Upper lobe of right lung (tissue), 1 donor: ENCODE measurements at places on chromosomes 5 and 9.

- no peak for DNase-seq
Observed at GRCh38 chr5:128770907-128771306, 194.4 kb upstream of the SLC27A6 start.

DNA sequence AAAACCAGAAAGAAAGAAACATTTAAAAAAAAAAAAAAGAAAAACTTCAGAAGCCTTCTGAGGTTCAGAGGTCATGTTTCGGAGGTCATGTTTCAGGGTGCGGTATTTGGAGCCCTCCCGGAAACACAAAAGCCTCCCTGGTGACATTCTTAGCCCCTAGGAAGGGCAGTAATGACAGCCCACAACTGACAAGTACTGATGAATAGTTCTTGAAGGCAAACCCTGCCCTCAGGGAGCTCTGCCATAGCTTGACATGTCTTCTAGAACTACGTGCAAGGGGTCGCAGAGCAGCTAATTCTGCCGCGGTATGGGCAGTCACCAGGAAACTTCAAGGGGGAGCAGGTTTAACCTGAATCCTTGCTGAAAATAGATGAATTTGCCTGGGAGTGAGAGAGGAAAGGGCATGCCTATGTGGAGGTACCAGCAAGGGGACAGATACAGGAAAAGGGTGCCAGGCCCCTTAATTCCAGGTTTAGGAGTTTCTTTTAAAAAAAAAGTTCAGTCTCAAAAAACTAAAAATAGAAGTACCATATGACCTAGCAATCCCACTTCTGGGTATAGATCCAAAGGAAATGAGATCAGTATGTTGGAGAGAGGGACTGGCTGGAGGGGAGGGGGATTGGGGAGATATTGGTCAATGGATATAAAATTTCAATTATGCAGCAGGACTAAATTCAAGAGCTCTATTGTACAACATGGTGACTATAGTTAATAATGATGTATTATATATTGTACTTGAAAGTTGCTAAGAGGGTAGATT, 98.4 kb downstream of the C9orf152 start:
- DNase-seq, result no peak

DNA sequence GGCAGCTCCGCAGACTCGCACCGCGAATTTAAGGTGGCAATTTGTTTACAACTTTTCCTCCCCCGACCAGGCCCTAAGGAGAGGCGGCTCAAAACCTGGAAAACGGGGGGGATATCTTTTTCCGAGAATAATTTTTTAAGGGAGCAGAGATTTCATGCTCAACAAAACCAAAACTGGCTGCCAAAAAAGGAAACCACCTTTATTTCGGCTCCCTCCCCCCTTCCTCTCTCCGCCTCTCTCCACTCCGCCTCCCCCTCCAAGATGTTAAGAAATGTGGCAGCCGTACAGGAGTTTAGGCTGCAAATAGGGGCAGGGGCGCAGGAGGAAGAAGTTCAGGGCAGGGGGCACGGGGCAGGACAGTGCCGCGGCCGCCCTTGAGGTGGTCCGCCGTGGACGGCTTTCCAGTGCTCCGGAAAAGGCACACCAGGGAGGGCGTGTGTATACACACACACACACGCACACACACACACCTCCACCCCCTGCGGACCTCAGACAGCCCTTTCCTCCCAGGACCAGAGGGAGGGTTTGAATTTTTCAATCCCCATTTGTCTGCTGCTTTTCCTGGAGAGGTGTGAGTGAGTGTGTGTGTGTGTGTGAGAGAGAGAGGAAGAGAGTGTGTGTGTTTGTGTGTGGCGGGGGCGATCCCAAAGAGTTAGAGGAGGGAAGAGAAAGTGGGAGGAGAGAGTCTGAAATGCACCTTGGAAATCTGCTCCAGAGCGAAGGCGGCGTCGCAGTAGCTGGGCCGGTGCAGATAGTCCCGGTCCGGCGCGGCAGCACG, 9.1 kb downstream of the PTCH1 start:
- peak; percentile 74 for DNase-seq

DNA sequence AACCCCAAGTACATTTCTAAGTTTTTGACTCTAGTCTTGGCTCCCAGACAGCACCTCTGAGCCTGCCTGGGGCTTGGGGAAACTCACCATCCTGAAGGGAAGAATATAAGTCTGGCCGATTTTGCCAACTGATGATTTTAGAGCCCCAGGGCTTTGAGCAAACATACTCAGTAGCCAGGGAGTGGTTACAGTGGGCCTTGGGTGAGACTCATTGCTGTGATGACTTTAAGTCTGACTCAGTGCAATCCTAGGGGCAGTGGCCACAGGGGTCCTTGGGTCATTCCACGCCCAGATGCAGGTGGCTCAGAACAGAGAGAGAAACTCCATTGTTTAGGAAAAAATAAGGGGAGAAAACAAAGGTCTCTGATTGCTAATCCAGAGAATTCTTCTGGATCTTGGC, 312.0 kb upstream of the EDIL3 start:
- no peak for DNase-seq

GRCh38 chr9:79858508-79858907, 286.7 kb downstream of the TLE4 start:
- DNase-seq, result no peak

- no peak for DNase-seq
Observed at GRCh38 chr5:117568622-117569021, 994.0 kb upstream of the SEMA6A start.

- no peak for DNase-seq
Observed at GRCh38 chr5:168899673-168900072, 320.5 kb upstream of the PANK3 start.

DNA sequence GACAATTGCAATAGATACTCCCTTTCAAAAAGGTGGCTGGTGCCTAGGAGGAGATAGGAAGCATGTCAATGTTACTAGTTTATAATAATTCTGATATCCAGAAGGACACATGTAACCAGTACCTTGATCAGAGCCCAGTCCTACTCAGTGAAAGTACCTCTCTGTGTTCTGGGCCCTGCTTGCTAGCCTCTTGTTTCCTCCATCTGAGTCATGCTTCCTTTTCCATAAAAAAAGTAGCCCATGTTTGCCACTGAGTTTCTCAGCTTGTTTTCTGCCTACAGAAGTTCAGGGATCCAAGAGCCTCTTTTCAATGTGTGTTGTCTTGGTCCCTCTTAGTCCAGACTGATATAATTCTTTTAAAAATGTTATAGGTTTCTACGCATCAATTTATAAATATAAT, 149.0 kb downstream of the SSBP2 start:
- no peak for DNase-seq

GRCh38 chr5:95620030-95620869, at the start of gene GPR150:
GPR150 (plus strand) TSS chr5:95620087; CDS start chr5:95620276, 189 bp downstream.
- DNase-seq, result peak; percentile 84

- no peak for DNase-seq
Observed at GRCh38 chr5:83947763-83948162, 227.1 kb upstream of the HAPLN1 start.

- DNase-seq, result no peak
Observed at GRCh38 chr5:95449460-95449859, 58.3 kb downstream of the FAM81B start.
